ENCODE measurements at places on chromosomes 11 and 22. TPM values are rescaled to one million over a fixed set of nuclear protein-coding genes. Genes with fewer than 3 reads are reported as not detected.

TIMP3 gene
- 116 TPM for total RNA-seq

BATF2 gene
- total RNA-seq: 0.70 TPM

NPAS4 gene
- not detected for total RNA-seq

SCT gene
- not detected for total RNA-seq

OR52E8 gene
- total RNA-seq: not detected

FBLN1 gene
- total RNA-seq: 70.1 TPM

CNTF gene
- 1.3 TPM for total RNA-seq

TIGD3 gene
- not detected for total RNA-seq

LGR4 gene
- total RNA-seq: 22.6 TPM

LRRC55 gene
- total RNA-seq: 0.13 TPM

MUC5B gene
- total RNA-seq: not detected

MRGPRX3 gene
- total RNA-seq: not detected

ARFIP2 gene
- total RNA-seq: 20.1 TPM

UBQLNL gene
- 0.11 TPM for total RNA-seq

SCARF2 gene
- 5.2 TPM for total RNA-seq

FAM111B gene
- total RNA-seq: not detected

TMA7B gene
- total RNA-seq: not detected

CXCR5 gene
- not detected for total RNA-seq

APOL5 gene
- not detected for total RNA-seq

NUMA1 gene
- 86.0 TPM for total RNA-seq

KIF18A gene
- 0.27 TPM for total RNA-seq

SCGB1D1 gene
- total RNA-seq: not detected

NXPE2 gene
- total RNA-seq: 0.22 TPM

LRRC75B gene
- total RNA-seq: 4.2 TPM

TMEM223 gene
- 17.7 TPM for total RNA-seq

MMP3 gene
- total RNA-seq: not detected

CALCA gene
- 0.51 TPM for total RNA-seq

PHF21A gene
- 43.8 TPM for total RNA-seq

HOATZ gene
- not detected for total RNA-seq

COPB1 gene
- total RNA-seq: 61.4 TPM

RIMBP3B gene
- total RNA-seq: 0.08 TPM

CARNS1 gene
- total RNA-seq: 22.2 TPM

RFPL2 gene
- not detected for total RNA-seq

TAF1D gene
- 41.1 TPM for total RNA-seq

GGTLC2 gene
- total RNA-seq: not detected

SLC6A5 gene
- total RNA-seq: not detected

CCDC73 gene
- not detected for total RNA-seq

PSMA1 gene
- 136 TPM for total RNA-seq
